ENCODE measurements at places on chromosomes 7 and 10.

DNA sequence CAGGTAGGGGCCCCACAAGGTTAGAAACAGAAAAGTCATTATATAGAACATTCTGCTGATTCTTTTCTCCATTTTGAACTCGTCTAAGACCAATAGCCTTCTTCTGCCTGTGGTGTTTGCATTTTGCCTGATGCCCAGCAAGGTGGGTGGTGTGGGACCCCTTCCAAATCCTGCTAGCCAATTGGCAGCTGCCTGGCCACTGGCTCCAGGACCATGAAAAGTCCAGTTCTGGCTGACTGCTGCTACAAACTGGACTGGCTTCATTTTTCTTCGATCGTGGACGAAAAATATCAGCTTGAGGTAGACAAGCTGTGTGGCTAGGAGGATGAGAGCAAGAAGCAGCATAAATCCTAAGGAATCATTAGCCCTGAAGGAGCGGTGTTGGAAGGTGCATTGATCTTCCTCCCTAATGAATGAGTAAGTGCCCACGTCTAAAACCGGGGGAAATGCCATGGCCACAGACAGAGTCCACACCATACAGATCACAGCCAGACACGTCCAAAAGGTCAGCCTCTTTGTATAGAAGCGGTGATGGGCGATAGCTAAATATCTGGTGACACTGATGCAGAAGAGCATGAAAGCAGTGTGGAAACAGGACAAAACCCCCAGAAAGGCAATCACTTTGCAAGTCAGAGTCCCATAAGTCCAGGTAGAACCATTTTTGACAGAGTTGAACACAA, 2.7 kb downstream of the GPR85 start:
- no peak for DNase-seq

DNA sequence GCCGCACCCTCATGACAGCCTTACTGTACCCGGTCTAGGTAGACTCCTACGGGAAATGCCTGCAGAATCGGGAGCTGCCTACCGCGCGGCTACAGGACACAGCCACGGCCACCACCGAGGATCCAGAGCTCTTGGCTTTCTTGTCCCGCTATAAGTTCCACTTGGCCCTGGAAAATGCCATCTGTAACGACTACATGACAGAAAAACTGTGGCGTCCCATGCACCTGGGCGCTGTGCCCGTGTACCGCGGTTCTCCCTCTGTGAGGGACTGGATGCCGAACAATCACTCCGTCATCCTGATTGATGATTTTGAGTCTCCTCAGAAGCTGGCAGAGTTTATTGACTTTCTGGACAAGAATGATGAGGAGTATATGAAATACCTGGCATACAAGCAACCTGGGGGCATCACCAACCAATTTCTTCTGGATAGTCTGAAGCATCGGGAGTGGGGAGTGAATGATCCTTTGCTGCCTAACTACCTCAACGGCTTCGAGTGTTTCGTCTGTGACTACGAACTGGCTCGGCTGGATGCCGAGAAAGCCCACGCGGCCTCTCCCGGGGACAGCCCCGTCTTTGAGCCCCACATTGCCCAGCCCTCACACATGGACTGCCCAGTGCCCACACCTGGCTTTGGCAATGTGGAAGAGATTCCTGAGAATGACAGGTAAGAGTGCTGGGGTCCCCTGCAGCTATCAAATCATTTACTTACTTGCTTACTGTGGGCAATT, 8.5 kb upstream of the CHCHD1 start:
- DNase-seq: no peak

- DNase-seq: no peak
Observed at GRCh38 chr7:118642396-118642795, 417.9 kb downstream of the ANKRD7 start.

DNA sequence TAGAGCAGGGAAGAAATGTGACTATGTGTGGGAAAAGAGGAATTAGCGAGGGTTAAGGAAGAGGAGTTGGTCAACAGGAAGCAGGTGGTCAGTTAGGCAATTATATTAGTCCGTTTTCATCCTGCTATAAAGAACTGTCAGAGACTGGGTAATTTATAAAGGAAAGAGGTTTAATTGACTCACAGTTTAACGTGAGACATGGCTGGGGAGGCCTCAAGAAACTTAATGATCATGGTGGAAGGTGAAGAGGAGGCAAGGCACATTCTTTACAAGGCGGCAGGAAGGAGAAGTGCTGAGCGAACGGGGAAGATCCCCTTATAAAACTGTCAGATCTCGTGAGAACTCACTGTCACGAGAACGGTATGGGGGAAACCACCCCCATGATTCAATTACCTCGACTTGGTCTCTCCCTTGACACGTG, 35.0 kb downstream of the RAMP3 start:
- no peak for DNase-seq

- no peak for DNase-seq
Observed at GRCh38 chr10:124603376-124604213, 140.6 kb downstream of the FAM53B start.

- DNase-seq: no peak
Observed at GRCh38 chr7:659996-660395, 66.5 kb upstream of the DNAAF5 start.

DNA sequence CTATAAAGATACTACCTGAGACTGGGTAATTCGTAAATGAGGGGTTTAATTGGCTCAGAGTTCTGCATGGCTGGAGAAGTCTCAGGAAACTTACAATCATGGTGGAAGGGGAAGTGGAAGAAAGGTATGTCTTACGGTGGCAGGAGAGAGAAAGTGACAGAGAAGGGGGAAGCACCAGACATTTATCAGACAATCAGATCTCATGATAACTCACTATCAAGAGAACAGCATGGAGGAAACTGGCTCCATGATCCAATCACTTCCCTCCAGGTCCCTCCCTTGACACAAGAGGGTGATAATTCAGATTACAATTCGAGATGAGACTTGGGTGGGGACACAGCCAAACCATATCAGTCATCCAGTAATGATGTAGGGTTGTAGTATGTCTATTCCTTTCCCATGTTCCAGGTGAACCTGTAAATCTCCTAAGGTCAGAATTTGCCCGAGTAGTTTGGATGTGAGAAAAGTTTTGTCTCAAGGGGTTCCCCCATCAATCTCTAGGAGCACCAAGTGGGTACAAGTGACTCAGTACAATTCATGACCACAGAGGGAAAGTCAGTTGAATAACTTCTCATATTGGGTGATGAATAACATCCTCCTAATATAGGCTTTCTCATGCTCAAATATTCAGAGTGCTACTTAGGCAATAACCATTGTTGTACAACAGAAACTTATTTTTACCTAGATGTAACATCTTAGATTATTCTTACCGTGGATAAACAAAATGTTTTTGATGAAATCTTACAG, 39.7 kb upstream of the MTPN start:
- DNase-seq: no peak

- DNase-seq: no peak
Observed at GRCh38 chr10:110881905-110882304, 10.2 kb downstream of the PDCD4 start.
